LoVo (cell line): ENCODE measurements at places on chromosomes 12 and 14.

- no peak for DNase-seq
Measured at GRCh38 chr14:68257969-68258368, 438.4 kb downstream of the RAD51B start.

- no peak for DNase-seq
Measured at GRCh38 chr12:39804898-39805297, 185.3 kb upstream of the ABCD2 start.

- peak; percentile 92 for DNase-seq
Measured at GRCh38 chr12:2959192-2959504, at the start of gene TEAD4. TSS of gene TEAD4 (plus strand) at chr12:2959397.

DNA sequence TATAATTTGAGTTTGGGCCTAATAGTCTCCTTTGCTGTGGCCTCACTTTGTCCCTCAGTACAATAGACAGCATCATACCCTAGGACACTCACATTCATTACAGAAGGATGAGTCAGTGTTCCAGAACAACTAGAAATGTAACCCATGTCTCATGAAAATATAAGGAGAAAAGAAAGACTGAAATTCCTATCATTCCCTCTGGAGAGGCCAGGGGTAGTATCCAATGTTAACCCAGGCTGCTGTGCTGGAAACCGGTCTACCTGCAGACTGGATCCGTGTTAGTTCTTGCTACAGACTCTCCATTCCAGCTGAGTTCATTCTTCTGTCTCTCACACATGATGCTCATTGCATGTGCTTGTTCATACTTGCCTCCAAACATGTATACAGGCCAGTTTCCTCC lies 75.8 kb upstream of the HOXC13 start:
- DNase-seq, result no peak

DNA sequence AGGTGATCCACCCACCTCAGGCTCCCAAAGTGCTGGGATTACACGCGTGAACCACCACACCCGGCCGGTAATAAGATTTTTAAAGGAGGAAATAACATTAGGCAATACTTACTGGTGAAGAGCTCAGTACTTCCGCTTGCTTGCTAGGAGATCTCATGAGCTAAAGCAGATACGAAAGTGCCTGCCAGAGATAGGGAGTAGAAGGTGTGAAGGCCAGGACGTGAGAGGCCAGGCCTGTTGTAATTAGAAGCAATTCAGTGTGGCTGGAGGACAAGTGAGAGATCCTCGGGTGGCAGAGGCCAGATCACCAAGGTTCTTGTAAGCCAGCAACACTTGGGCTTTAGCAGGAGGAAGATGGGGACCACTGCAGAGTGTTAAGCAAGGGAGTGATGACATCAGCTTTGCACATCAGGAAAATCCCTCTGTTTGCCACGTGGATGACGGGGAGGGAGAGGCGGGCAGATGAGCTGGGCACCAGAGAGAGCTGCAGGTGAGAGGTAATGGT lies 7.6 kb downstream of the TECPR2 start:
- no peak for DNase-seq

DNA sequence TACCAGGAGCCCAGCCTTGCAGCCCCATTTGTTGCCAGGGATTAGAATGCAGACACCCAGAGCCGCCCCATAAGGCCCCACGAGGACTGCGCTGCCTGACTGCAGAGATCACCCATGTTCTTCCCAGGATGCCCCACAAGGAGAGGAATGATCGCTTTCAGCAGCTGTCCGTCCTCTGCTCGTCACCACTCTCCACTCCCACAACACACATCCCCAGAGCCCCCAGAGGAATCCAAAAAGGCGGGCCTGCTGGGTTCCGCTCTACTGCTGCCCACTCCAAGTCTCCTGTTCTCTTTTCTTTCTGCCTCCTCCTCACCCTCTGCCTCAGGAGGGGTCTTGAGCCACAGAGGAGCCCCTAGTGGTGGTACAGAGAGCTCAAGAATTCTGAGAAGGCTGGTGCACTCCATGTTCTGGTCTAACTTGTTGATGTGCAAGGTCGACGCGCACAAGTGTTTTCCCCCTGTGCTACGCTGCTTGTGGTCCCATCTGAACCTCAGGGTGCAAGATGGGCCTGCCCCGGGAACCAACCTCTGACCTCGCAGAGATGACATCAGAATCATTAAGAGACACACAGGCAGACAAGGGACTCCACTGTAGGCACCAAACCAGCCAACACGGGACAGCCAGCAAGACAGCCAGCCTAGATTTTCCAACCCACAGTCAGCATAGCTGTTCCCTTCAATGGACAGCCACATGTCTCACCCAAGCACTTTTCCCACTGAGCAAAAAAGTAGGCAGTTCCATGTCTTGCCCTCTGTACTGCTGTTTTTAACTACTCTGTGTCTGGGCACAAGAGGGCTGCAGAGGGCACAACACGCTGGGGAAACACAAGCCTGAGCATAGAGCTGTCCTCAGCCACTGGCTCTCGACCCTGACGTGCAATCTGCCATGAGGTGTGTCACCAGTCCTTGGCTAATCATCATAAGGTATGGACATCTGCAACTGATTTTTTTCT lies 29.9 kb downstream of the PXN start:
- no peak for DNase-seq

GRCh38 chr14:53062856-53063255 lies 90.3 kb downstream of the DDHD1 start:
- no peak for DNase-seq

- no peak for DNase-seq
Measured at GRCh38 chr14:76580399-76580798, 180.9 kb upstream of the VASH1 start.

DNA sequence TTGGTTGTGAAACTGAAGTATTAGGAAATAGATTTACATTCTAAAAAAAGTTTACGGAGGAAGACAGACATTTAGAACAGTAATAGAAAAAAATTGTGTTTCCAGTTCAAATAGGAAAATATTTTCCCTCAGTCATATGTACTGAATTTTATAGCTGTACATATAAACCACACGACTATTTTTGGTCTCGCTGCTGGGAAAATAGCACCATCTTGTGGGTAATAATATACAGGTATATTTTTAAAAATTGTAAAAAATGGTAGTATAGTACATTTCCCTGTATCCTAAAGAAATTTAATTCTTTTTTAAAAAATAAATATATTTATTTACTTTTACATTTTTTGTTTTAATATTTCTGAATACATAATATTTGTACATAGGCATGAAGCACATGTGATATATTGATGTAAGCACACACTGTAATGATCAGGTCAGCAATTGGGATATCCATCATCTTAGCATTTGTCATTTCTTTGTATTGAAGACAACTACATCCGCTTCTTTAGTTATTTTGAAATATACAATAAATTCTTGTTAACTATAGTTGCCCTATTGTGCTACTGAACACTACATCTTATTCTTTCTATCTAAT lies 168.6 kb downstream of the ALX1 start:
- DNase-seq, result peak; percentile 32

- DNase-seq, result no peak
Measured at GRCh38 chr12:51368640-51369517, 22.3 kb downstream of the GALNT6 start.

DNA sequence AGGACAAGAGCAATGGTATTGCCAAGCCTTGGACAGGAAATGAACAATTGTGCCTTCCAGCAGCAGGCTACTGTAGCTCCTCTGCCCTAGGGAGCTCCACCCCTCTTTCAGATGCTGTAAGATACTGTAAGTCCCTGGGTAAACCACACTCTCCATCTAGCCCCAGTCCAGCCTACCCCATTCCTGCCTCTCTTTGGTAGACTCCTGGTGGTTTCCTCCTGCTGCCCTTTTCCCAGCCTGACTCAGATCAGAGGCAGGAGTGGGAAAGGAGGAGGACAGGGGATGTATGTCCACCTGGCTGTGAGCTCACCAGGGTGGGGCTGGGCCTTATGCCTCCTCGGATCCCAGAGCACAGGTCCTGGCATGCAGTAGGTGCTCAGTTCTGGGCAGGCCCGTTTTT lies 174.6 kb downstream of the ESRRB start:
- peak; percentile 6 for DNase-seq

- DNase-seq, result peak; percentile 19
Measured at GRCh38 chr12:13436696-13437391, 240.3 kb downstream of the EMP1 start.

DNA sequence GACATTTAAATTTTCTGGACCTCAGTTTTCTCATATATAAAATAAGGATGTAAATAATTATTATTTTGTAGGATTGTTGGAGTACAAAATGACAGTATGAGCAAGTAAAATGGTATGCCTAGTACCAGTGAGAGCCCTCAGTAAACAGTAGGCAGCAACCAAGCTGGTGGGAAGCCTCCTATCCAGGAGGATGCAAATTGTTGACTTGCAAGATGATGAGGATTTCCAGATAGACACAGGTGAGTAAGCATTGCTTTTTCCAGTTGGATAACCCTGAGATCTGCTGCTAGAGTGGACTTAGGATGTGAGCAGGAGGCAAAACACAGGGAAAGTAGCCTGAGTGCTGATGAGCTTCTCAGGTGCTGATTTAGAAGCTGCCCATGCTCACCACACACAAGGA lies 28.2 kb upstream of the AMIGO2 start:
- no peak for DNase-seq

GRCh38 chr14:62736048-62737043 lies 308.9 kb downstream of the KCNH5 start:
- no peak for DNase-seq

GRCh38 chr14:96272777-96273473 lies 16.9 kb downstream of the BDKRB1 start:
- no peak for DNase-seq

GRCh38 chr14:55813630-55814029 lies 233.6 kb downstream of the KTN1 start:
- DNase-seq, result no peak

GRCh38 chr14:99928963-99929362 lies 135.8 kb downstream of the EML1 start:
- DNase-seq, result no peak

GRCh38 chr12:114696443-114697242 lies 12.7 kb upstream of the TBX3 start:
- no peak for DNase-seq

DNA sequence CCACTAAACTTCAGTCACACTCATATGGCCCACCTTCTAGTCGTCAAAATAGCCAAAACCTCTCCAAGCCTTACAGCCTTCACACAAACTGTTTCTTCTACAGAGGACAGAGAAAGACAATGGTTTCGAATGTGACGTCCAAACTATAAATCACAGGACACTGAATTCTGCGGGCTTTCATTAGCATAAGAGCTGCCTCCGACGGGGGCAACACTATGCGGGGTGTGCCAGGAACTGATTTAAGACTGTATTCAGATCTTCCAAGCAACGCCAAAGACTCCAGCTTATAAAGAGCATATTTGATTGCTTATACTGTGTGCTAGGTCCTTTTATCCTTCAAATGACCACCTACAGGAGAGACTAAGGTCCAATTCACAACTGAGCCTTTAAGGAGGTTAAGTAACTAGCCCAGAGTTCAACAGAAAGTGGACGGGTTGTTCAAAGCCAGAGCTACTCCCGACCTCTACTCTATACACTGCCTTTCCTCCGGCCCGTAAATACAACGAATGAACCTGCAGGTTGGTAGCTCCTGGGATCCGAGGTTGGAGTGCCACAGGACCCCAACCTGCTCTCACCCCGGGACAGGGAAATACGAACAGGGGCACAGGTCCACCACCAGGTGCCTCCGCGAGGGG lies 575 bp downstream of the L2HGDH start:
- DNase-seq, result no peak

DNA sequence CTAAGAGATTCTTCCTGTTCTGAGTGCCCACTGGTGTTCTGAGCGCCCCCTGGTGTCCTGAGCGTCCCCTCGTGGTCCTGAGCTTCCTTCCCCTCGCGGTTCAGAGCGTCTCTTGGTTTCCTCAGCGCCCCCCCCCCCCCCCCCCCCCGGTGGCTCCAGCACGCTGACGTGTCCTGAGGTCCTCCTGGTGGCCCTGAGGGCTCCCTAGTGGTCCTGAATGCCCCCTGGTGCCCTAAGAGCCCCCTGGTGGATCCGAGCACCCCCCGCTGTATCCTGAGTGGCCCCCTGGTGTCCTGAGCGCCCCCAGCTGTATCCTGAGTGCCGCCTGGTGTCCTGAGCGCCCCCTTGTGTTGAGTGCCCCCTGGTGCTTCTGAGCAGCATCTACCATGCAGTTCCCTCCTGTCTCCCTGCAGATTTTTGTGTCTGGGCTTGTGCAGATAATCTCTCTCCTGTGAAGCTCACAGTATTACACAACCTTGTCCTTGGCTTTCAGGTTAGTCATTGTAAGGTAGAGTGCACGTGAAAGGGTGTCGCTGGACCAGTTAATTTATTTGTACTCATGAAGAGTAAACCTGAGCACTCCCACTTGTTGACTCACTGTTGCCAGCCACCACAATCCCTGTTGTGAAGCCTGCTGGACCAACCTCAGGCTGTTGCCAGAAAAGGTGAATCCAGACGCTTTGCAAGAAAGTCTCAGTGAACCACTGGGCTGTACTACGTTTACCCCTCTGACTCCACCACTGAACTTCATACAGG lies 1168.4 kb downstream of the TMEM121 start:
- peak; percentile 15 for DNase-seq

DNA sequence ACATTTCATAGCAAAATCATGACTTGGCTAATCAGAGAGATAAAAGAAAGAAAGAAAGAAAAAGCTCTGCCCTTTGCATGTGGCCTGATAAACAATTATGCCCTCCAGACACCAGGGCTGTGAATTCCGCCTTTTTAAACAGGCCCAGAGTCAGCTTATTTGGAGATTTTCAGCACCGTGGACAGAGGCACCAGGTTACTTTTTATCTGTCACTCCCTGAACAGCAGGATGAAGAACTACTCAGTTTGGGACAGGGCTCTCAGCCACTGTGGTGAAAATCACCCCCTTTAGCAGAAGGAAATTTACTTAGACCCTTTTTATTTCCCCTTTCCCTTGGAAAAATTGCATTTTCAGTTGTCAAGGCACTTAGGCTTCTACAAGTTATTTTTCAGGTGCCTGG lies 359.9 kb downstream of the NRXN3 start:
- DNase-seq, result peak; percentile 14

GRCh38 chr14:68886109-68886434 lies 93.0 kb downstream of the ACTN1 start:
- no peak for DNase-seq

GRCh38 chr12:62606654-62607053 lies 140.0 kb downstream of the MON2 start:
- no peak for DNase-seq

DNA sequence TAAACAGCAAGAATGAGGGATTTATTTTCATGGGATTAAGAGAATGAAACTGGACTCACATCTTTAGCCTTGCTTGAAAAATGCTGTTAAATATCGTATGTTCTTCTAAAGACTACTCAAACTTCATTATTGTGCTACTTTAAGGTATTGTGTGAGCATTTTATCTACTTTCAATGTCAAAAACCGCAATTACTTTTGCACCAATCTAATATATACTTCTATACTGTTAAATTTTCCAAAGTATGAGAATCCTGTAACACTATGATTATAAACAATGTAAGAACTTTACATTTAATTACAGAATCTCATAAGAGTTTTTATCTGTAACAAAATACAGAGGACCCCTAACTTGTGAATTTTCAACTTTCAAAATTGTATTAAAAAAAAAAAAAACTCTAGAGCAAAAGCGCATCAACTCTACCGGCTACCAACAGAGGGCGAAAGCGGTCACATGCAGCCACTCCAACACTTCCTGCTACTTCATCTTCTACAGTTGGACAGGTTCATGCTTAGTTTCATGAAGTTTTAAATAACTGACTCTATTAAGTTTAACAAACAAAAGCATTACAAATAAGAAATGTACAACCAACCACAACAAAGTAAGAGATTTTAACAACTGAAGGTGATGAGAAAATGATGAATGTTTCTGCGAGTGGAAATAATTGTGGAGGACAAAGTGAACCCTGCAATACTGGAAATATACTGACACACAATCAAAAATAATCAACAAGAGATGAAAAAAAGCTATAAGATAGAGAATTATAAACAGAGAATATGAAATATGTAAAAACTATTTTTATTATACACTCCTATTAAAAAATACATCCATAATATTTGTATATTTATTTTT lies 210.9 kb downstream of the MED13L start:
- peak; percentile 71 for DNase-seq
